ENCODE measurements at places on chromosomes 16 and 17. TPM values are rescaled to one million over a fixed set of nuclear protein-coding genes. Genes with fewer than 3 reads are reported as not detected.

- peak; percentile 50 for DNase-seq
Measured at GRCh38 chr17:30271102-30271501, 20.6 kb downstream of the BLMH start.

- DNase-seq = peak; percentile 76
Measured at GRCh38 chr17:37702598-37702997, 42.3 kb downstream of the HNF1B start.

DNA sequence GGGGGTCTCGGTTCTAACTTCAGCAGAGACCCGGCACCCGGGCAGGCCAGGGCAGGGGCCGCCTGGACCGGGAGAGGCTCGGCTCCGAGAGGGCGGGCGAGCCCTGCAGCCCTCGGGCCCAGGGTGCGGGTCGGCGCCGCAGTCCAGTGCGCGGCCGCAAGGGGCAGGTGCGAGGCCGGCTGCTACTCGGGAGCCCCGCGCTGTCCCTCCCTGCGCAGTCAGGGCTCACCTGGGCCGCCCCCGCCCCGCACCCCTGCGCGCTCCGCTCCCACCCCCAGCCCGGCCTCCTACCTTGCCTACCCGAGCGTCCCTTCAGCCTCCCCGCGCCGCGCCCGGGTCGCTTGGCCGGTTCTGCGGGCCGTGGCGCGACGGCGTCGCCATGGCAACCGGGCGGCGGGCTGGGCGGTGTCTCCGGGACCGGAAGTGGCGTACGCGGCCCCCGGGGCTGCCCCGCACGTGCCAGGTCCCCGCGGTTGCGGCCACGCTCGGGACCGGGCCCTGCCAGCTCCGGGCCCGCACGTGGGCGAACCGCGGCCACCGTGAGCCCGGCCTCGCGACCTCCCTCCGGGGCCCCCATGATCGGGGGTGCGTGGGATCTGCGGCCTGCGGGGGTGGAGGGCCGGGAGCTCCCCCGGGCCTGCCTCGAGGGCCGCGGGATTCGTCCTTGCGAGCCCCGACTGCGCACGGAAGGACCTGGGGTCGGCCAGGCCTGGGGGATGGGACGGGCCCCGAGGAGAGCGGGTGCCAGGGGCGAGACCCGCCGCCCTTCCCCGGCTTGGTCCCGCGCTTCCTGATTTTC is at the start of gene CYB561:
TSS of gene CYB561 (minus strand) at position 353 of the 799 bp plus-strand sequence. CDS start 8,759 bp downstream, outside the sequence.
- DNase-seq = no peak

DNA sequence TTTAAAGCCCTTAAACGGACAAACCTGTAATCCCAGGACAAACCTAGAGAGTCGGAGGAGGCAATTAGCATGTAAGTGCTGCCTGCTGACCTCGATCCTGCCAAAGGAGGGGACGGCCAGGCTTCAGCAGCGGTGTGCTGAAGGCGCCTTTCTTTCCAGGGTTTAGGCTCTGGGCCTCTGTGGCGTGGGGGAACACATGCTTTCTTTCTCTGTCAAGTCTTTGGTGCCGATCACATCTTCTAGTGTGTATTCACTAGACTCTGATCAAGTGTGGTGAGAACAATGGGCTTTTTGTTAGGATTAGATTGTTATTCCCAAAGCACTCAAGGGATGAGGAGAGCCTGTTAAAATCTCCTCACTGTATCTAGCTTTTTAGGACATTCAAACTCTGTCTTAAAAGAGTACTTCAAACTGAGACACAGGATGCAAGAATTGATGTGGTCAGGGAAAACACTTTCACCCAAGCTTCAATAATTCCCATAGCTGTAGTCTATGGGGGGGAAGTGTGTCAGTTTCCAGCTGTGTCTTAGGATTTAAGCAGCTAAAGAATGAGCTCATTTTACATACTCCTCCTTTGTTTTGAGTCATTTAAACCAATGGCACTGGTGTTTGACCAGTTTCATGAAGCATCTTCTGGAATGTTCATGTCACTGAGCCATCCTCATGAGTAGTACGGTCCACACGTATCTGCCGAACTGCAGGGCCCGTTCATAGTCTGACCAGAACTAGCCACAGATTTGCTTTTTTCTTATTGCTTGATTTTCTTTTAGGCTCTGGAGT is 51.2 kb downstream of the RPA1 start:
- no peak for DNase-seq

DNA sequence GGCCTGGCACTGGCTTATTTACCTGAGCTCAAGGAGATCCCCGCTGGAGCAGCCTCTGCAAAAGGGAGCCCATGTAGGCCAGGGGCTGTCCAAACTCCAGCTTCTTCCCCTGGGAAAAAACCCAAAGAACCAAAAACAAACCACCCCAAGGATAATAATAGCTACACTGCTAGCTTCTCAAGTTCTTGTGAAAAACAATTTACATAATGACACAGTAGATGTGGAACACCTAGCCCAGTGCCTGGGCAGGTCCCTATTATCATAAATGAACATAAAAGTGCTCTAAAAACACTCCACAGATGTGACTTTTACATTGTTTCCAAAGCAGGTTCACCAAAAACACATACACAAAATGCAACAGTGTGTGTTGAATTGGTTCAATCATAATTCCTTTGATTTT is 27.3 kb downstream of the CENPV start:
- no peak for DNase-seq

- no peak for DNase-seq
Measured at GRCh38 chr16:19292186-19292585, 6.7 kb downstream of the CLEC19A start.

DNA sequence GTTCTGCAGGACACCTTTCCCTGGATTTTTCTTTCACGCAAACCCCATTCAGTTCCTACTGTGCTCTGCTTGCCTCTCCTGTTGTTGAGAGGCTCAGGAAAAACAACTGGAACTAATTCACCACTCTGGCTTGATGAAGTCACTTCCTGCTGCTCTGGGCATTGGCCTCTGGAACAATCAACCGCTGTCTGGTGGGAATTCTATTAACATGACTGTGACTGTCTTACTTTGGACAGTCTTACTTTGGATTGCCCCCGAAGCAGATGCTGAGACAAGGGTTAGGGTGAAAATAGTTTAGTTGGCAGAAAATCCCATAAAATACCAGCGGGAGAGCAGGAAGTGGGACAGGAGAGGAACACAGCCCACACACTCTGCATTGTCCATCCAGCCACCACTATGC is 90.0 kb upstream of the HSBP1 start:
- DNase-seq = peak; percentile 95

DNA sequence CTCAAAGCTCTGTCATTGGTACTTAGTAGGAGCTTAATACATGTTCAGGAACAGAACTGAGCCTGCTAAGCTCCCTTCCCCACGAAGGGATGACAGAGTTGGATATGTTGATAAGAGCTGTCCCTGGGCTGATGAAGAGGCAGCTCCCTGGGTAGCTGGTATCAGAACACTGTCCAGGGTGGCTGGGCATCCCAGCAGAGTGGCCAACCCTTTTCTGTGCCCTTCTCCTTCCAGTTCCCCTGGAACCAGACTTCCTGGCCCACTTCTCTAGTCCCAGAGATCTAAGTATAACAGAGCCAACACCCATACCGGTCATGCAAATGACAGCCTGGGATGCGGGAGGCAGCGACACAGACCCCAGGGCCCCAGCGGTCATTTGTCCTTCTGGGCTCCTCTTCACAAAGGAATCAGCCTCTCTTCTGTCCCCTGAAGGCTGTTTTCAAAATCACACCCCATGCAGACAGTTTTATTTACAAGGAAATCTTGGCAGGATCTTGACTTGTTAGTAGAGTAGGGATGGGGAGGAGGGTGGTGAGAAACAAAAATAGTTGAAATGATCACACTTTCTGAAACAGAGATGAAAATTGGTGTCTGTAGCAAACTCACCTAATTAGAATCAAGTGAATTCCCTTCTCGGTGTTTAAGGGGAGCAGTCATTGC is 1.4 kb upstream of the RHBDL3 start:
- no peak for DNase-seq

DNA sequence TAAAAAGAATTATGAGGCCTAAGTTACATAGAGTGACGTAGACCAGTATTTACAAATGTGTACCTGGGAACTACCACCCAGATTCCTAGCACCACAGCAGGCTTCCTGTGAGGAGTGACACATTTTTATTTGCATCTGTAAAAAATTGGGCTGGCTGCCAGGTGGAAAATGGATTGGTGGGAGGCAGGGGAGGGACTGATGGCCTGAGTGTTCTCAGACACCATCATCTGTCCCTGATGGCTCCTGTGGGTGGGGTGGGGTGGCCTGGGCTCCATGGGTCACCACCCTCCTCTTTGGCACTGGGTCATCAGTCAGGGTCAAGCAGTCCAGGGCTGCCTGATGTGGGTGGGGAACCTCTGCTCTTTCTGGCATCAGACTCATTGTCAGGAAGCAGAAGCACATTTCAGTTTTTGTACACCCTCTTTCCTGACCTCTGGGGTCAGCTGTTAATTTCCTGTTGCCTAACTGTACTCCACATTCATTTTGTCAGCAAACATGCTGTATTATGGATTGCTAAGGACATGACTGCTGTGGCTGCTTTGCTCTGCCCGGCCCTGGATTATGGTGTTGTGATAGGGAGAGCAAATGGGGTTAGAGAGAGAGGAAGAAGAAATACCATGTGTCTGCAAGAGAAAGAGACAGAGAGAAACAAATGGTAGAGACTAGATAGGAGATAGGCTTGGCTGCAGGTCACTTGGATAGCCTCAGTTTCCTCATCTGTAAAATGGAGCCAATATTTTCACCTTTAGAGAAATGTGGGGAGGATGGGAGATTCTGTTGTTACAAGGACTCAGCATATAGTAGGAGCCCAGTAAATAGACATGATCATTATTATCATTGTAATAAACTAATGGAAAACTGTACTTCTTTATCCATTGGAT is 11.6 kb upstream of the MFAP4 start:
- DNase-seq = peak; percentile 26

GRCh38 chr16:85571563-85571812 is 41.6 kb upstream of the GSE1 start:
- no peak for DNase-seq

- DNase-seq = no peak
Measured at GRCh38 chr17:5511401-5512225, 25.2 kb downstream of the MIS12 start.

Gene HSPB9
- total RNA-seq = not detected

Gene PYY
- not detected for total RNA-seq

Gene CMTM2
- not detected for total RNA-seq

Gene DNAH9
- 0.07 TPM for total RNA-seq

Gene IL32
- total RNA-seq = 2.5 TPM

Gene NPW
- total RNA-seq = 0.30 TPM

Measured in HT1080 (cell line).